ENCODE measurements at places on chromosomes 12 and 14. TPM values are rescaled to one million over a fixed set of nuclear protein-coding genes. Genes with fewer than 3 reads are reported as not detected.

GRCh38 chr12:115755725-115756085 lies 521.8 kb downstream of the MED13L start:
- ATAC-seq: no peak

GRCh38 chr14:68683326-68683725 lies 109.5 kb downstream of the ZFP36L1 start:
- ATAC-seq: no peak

- no peak for ATAC-seq
Measured at GRCh38 chr14:71148627-71149026, 241.4 kb downstream of the PCNX1 start.

Gene SLC24A4
- 0.09 TPM for total RNA-seq

GRCh38 chr12:1503281-1503711 lies 91.1 kb downstream of the FBXL14 start:
- peak; percentile 23 for ATAC-seq

Gene SOX5
- 12.9 TPM for total RNA-seq

- no peak for ATAC-seq
Measured at GRCh38 chr14:32720927-32721326, 217.8 kb upstream of the NPAS3 start.

DNA sequence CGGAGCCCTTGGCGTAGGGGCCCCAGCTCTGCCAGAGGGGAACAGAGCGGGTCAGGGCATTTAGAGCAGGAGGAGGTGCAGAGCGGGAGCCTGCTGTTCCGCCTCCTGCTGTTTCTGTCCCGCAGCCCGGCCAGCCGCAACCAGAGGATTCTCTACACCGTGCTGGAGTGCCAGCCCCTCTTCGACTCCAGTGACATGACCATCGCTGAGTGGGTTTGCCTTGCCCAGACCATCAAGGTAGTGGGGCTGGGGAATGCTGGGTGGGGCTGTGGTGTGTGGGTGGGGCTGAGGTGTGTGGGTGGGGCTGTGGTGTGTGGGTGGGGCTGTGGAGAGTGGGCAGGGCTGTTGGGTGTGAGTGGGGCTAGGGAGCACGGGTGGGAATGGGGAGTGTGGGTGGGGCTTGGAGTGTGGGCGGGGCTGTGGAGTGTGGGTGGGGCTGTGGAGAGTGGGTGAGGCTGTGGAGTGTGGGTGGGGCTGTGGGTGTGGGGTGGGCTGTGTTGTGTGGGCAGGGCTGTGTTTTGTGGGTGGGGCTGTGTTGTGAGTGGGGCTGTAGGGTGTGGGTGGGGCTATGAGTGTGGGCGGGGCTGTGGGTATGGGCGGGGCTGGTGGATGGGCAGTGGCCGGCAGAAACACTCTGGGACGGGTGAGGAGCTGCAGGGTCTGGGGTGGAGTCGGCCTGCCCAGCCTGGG lies 8.0 kb downstream of the ASPG start:
- ATAC-seq: no peak
